NB4 (cell line): ENCODE measurements at places on chromosomes 3 and 15.

DNA sequence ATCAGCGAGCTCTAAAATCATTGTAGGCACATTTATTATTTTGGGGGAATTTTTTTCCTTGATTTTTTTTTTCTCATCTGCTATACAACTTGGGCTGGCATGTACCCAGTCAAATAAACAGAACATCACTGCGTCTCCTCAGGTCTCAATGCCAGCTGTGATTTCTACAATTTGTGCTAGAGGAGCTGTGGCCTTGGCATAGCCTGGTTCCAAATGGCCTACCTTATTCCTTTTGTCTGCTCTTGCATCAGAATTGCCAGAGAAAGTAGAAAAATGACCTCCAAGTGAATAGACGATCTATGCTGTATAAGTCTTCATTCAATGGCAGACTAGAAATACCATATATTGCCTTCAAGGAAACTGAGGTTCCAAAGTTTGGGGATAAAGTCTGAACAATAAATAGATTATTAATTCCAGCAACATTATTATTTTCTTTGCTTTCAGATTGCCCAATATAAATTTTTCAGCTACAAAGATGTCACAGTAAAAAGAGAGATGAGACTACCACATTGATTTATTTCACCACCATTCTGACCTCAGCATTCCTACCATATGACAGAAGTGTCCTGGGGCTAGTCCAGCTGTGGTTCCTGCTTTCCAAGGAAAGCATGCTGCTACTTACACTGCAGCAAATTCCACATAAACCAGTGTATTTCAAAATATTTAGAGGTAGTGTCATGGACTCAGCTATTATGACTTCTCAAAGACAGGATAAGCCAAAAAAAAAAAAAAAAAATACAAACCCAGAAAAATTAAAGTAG lies 493.9 kb upstream of the ZNF385D start:
- no peak for DNase-seq

GRCh38 chr15:71437919-71438318 lies 322.6 kb downstream of the THSD4 start:
- DNase-seq: no peak

DNA sequence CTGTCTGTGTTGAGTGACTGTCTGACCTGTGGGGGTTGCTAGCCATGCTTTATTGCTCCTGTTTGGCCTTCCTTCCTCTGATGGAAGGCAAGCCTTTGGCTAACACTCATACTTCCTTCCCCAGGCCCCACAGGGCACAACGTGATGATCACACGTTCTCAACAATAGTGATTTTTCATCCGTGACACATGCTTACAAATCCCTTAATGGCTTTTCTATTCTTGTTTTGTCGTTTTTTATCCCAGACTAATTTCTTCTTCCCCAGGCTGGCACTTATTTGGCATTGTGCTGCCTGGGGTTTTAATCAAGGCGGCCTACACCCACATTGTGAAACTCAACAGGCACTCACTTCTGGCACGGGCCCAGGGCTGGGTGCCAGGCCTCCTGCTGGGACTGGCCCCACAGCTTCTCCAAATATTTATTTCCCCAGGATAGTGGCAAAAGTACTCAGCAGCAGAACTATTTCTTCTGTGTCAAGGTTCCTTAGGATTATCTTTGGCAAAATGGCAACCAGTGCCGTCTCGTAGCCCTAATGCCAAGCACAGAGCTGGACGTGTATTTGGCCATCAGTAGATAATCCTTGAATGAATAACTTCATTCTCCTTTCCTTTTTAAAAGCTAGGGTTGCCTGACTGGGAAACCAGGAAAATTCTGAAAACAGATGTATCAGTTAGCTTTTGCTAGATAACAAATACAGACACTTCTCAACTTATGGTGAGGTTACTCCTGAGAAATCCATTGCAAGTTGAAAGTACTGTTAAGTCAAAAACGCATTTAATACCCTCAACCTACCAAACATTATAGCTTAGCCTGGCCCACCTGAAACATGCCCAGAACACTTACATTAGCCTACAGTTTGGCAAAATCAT lies 30.6 kb downstream of the CMTM7 start:
- peak; percentile 70 for DNase-seq

DNA sequence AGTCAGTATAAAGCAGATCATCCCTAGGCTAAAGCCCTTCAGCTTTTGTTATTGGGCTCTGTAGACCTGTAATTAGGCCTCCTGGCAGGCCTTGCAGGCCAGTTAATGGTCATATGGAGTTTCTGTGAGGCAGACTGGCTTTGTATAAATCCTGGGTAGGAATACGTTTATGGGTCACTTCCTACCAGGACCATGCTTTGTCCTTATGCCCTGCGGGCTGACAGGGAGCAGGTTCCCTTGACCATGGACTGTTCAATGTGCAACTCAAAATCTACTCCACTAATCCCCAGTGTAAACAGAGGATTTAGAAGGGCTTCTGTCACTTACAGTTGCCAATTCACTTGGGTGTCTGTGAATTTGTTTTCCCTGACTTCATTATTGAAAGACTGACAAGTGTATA lies 202.7 kb upstream of the MLF1 start:
- no peak for DNase-seq

DNA sequence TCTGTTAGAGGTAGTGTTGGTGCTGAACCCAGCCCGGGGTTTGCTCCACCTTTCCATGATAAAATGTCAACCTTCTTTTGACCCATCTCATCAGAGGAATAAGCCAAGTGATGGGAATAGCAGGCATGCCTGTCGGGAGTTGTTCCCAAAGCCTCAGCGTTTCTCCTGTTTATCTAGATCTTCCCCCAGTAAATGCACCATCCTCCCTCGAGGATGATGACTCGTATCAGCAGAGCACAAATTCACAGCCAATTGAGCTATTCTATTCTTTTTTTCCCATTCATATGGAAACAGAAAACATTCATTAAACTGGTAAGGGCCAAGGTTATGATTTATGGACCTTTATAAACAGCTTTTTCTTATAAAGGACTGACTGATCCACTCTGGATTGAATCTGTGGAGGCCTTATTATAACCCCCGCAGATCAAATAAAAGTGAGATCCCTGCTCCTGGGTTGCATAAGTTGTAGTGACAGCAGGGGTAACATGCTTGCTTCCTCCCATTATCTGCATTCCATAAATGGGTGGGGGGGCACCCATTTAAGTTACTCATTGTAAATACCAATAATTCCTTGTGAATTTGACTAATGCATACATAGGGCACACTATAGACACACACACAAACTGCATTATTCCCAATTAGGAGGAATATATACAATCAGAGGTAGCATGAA lies 207.3 kb downstream of the PLCL2 start:
- DNase-seq: no peak

DNA sequence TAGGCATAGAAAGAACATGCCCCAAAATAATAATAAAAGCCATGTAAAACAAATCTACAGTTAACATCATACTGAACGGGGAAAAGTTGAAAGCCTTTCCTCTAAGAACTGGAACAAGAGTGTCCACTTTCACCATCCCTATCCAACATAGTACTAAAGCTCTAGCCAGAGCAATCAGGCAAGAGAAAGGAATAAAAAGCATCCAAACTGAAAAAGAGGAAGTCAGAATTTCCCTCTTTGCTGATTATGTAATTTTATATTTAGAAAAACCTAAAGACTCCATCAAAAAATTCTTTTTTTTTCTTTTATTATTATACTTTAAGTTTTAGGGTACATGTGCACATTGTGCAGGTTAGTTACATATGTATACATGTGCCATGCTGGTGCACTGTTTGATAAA lies 661.6 kb upstream of the CBLB start:
- DNase-seq: no peak

- peak; percentile 32 for DNase-seq
These were observed 49.1 kb upstream of the LIMD1 start for GRCh38 chr3:45545476-45545875.

GRCh38 chr3:27659279-27660021 lies 62.7 kb downstream of the EOMES start:
- DNase-seq: peak; percentile 52

DNA sequence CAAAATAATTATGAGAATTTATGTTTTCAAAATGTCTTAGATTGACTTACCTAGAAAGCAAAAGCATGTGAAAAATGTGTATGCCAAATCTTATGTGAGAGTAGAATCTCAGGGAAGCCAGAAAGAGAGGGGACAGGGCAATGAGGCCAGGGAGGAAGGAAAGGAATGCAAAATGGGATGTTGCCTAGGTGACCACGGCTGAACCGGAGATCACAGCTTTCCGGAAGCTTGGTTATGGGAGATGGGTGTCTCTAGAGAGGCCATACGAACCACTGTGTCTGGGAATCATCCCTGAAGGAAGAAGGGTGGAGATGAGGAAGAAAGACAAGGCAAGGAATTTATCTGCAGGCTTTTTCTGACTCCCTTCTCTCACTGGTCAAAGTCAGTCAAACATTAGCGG lies 76.0 kb downstream of the SUCLG2 start:
- no peak for DNase-seq

DNA sequence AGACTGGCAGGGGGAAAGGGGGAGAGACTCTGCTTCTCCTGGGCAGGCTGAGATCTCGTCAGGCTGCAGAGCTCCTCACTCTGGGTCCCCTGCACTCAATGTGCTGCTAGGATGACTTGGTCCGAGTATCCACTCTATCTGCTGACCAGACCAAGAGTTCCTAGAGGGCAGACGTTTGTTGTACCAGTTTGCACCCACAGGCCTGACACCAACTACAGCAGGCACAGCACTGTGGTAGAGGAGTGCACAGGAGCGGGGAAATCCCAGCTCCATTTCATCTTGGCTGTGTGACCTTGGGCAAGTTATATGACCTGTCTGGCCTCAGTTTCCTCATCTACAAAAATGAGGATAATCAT lies 29.0 kb downstream of the CCDC12 start:
- DNase-seq: no peak

DNA sequence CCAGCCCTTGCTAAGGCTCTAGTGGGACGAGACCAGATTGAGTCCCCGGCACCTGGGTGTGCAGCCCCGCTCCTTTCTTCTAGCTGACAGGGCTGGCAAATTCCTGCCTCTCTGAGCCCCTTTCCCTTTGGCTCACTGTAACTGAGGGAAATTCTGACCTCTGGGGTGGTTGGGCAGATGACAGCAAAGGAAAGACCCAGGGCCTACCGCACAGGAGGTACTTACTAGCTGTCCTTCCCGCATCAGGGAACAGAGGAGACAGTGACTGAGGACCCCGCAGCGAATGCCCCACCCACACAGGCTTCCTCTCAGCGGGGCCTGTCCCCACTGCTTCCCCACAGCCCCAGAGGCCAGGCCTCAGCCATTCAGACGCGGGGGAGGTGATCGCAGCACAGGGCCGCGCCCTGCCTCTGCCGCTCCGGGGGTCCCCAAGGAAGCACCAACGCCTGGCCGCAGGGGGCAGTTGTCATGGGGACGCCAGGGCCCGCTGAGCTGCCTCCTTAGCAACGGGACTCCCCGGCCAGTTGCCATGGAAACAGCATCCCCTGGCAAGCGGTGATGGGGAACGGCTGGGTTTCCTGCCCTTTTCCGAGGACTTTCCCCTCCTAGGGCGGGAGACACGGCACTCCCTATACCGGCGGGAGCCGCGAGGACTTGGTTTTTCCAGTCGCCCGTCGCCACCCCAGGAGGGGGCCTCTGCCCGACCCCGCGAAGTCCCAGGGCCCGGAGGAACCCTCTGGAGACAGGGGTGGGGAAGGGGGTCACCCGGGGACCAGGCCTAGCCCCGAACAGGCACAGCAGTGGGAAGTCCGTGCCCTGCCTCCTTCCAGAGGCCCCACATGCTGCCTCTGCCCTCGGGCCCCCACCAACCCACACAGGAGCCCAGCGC lies 50.1 kb downstream of the HCN4 start:
- peak; percentile 66 for DNase-seq

- no peak for DNase-seq
These were observed 58.6 kb upstream of the ARHGEF3 start for GRCh38 chr3:56860351-56860750.

DNA sequence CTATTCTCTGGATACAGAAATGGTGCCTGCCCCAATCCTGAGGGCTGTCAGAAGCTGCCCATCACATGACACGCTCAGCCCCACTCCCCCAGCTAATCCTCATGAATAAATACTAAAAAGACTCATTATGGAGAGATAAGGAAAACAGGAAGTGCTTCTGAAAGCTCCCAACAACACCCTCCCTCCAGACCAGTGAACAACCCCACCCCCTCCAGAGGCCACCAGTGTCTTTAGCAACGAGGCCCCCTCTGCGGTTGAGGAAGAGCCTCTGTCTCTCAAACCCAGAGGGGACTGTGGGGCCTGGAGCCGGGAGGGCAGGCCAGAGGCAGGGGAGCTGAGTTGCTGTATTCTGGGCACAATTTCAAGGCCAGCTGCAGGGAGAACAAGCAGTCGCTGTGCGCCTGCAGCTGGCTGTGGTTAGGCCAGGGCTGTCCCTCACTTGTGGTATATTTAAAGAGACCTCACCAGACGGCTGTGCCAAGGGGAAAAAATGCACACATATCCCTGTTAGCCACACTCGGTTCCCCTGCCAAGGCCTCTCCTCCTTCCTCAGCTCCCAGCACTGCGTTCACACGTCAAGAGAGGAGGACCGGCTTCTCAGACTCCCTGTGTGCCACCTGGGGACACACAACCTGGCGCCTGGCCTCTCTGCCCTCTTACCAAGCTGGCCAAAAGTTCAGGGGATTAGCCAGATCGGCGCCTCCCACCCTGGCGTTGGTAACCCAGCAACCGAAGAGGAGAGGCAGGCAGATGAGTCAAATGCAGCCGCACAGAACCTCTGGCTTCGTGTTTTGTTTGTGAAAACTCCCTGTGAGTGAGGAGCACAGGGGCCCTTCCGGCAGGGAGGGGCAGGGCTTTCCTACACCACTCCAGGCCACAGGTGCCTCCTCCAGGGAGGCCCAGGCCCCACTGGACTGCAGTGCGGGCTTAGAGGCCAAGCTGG lies 101.2 kb upstream of the ETV5 start:
- DNase-seq: peak; percentile 94

DNA sequence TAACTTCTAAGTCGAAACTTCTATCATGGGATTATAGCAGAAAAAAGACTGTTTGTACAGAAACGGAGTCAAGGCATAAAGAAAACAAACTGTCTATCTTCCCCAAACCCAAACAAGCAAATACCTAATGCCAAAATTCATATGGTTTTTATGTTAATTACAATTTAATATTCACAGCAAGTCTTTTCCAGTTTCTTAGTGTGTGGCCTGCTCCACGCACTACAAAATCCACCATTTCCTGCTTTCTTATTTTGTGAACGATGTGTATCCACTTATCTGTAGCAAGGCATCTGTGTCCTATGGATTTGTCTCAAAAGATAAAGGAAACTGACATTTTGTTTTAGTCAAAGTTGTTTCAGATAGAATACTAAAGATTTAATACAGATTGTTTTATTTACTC lies 588.0 kb upstream of the CCDC54 start:
- no peak for DNase-seq

- DNase-seq: no peak
These were observed 9.0 kb downstream of the MTFMT start for GRCh38 chr15:65020419-65020818.
